ENCODE measurements at places on chromosomes 5 and 9.

- peak; percentile 18 for DNase-seq
These were observed 661 bp downstream of the NSMF start for GRCh38 chr9:137458194-137459151.

GRCh38 chr5:133850811-133851210, 117.6 kb downstream of the C5orf15 start:
- no peak for DNase-seq

GRCh38 chr5:149563466-149563865, 12.2 kb upstream of the CSNK1A1 start:
- DNase-seq: no peak

- DNase-seq: no peak
These were observed 424.0 kb downstream of the CDH18 start for GRCh38 chr5:19564036-19564435.

- no peak for DNase-seq
These were observed 463.6 kb upstream of the DAP start for GRCh38 chr5:11224436-11225187.

GRCh38 chr5:138745268-138745667, 8.0 kb upstream of the CTNNA1 start:
- no peak for DNase-seq

DNA sequence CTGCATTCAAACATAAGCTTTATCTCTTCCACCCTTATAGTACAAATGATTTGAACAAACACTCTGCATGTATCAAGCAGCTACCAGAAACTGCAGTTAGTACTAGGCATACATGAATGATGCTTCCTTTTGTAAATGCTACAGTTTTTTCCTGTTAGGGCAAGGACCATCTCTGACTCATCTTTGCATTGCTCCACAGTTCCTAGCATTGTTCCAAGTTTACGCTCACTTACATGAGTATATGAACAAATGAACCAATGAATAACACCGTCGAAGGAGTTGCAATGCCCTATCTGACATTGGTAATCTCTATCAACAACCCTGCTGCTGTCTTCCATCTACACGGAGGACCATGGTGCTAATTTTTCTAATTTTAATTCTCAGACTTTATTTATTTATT, 2.1 kb upstream of the ALDH7A1 start:
- DNase-seq: no peak

DNA sequence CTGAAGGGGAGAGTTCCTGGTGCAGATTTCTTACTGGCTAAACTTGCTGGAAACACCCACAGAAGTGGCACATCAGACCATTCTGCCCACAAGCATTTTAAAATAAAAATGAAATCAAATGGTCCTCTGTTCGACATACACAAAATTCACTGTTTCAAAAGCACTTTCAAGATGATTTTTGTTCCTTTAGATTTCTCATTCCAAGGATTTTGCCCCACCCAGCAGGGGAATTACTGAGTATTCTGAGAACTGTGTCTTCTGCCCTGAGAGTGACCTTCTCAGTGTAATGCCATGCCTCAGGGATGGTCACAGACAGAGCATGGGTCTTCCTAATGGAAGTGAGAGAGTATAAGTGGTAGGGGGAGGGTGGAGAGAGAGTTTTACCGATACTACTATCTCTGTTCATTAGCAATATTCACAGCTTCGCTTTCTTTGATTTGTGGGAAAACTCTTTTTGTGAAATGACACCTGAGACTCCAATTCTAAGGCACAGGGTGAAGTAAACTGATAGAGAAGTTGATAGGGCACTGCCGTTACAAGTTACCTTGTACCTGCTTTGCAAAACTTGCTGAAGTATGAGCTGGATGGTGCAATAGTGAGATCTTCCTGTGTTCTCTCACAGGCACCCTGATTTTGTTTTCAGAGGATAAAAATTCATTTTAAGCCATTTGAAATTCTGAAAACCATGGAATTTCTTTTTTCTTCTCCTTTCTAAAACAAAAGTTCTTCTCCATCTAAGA, 95.8 kb upstream of the CD180 start:
- DNase-seq: no peak

GRCh38 chr9:72480921-72481320, 40.5 kb upstream of the TMC1 start:
- no peak for DNase-seq

- DNase-seq: no peak
These were observed 41.2 kb downstream of the FYB1 start for GRCh38 chr5:39178171-39178570.

- no peak for DNase-seq
These were observed 205.6 kb upstream of the ADAMTSL1 start for GRCh38 chr9:18268381-18268780.

- no peak for DNase-seq
These were observed 2.8 kb upstream of the HMCN2 start for GRCh38 chr9:130262771-130263170.

DNA sequence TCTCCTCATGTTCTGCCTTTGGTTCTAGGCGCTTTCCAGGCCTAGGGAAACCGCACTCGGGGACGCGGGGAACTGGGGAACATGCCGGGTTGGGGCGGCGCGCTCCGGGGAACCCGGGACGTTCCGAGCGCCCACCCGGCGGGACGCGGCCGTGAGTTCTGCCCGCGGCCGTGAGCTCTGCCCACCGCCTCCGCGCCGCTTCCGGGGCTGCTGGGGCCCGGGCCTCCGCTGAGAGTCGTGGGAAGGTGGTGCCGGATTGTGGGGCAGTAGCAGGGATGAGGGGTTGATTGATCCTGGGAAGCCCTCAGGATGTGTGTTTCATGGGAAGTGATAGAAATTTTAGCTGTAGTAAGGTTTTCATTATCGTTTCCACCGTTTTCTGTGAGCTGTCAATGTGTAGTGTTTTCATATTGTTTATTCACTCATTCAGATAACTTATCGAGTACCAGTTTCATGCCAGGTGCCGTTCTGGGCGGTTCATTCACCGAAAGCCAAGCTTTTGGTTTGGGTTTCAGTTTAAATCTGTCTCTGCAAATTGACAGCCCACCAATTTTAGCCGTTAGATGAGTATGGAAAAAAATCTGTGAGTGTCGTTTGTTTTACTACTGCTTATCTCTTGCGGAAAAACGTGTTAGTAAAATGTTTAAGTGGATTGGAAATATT, 657 bp downstream of the MTRR start:
- DNase-seq: peak; percentile 31

DNA sequence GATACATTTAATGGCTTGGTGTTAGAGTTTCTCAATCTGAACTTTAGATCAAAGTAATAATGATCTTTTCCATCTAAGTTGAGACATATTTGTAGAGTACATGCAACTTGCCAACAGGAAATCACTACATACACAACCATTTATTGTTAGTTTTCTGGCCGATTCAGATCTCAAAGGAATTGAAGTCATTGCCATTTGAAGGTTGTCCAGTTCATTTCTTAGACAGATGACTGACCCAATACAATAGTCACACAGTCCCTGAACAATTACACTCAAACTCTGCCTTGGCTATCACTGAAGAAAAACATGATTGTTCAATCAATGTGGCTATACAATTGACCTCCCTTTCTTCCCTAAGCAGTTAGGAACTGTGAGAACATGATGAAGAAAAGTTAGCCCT, 753.2 kb upstream of the RIOK2 start:
- DNase-seq: no peak

- no peak for DNase-seq
These were observed 584.0 kb downstream of the CHSY3 start for GRCh38 chr5:130488252-130488651.

- DNase-seq: no peak
These were observed 18.6 kb upstream of the CFAP95 start for GRCh38 chr9:69801989-69802388.

DNA sequence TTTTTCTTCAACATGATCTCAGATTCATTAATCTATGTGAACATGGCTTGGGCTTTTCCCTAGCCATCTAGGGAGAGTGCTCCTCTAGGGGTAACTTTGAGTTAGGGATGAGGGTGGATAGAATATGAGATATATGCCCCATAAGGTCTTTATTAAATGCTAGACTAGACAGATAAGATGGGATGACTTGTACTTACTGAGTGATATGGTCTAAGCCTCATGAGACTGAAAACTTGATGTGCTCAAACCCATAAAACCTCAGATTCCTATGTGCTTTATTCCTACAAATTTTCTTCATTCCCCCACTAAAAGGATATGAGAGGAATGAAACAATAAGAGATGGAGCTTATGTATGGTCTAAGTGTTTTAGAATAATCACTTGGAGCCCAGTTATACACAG, 386.6 kb downstream of the YTHDC2 start:
- no peak for DNase-seq

GRCh38 chr5:142325725-142326479, 1.1 kb upstream of the SPRY4 start:
- DNase-seq: peak; percentile 70

- no peak for DNase-seq
These were observed 7.0 kb downstream of the DOLK start for GRCh38 chr9:128940271-128940921.

GRCh38 chr9:101158361-101158760, 129.8 kb downstream of the PLPPR1 start:
- no peak for DNase-seq

- DNase-seq: no peak
These were observed 627.9 kb upstream of the ST8SIA4 start for GRCh38 chr5:101531026-101531425.

- no peak for DNase-seq
These were observed 8.1 kb downstream of the ZNF622 start for GRCh38 chr5:16457451-16457850.

DNA sequence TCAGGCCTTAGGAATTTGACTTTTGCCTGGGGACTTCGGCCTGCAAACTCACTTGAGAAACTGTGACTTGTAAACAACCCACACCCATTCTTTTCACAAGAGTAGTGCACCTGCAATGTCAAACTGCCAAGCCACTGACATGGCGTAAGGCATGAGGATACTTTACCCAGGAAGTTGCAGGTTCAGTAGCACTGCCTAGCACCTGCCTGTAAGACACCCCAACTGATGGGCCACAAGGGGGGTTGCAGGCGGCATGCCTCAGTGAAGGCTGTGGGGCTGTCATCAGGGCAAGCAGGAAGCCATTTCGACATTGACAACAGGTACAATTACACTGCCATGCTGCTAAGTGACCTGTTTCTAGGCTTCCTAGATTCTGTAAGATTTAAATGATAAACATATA, 41.3 kb upstream of the RASGEF1C start:
- no peak for DNase-seq

GRCh38 chr9:15249042-15249818, 57.8 kb downstream of the TTC39B start:
- DNase-seq: no peak

- DNase-seq: no peak
These were observed at the start of gene PFN3 for GRCh38 chr5:177399997-177400868. PFN3 (minus strand) TSS chr5:177400661; CDS start chr5:177400576, 85 bp downstream.

DNA sequence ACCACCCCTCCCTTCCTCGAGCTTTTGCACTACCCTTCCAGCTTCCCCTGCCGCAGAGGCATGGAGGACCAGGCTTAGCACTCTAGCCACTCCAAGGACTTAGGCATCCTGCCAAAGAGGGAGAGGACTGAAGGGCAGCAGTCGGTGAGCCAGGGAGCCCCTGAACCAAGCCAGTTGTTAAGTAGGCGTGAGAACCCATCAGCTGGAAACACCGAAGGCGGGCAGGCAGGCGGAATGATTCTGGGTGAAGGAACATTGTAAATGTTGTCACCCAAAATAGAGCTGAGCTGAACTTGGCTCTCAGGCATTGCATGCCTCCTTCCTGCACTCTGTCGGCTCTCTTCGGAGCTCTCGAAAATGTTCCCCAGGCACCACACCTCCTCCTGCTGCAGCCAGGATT, 42.8 kb downstream of the NRG2 start:
- DNase-seq: peak; percentile 82

DNA sequence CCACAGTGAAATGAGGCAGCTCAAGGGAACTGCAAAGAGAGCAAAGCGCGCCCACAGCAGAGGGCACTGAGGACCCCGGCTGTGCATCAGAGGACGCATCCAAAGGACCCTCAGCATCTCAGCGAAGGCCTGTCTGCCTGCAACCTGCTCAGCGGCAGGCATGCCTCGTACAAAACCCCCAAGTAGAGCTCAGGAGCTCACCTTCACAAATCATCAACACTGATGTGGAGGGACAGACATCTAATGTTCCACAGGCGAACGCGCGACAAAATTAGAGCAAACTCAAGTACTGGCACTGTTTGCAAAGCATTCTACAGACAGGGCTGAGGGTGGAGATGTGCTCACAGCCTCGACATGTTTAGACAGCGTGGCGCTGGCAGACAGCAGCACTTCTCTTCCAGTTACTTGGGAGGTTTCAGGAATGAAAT, 81.0 kb downstream of the DCP2 start:
- DNase-seq: no peak

DNA sequence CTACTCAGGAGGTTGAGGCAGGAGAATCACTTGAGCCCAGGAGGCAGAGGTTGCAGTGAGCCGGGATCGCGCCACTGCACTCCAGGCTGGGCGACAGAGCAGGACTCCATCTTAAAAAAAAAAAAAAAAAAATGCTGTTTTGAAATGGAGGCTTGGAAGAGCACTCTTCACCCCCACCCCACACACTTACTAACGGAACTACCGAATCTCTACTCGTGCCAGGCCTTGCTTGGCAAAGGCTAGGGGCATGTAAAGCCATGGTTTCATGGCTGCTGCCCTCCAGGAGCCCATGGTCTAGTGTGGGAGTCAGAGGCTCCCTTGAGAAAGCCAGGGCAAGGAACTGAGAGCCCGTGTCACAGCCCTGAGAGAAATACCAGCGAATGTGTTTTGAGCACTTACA, 21.3 kb downstream of the PCDHGC5 start:
- DNase-seq: no peak

DNA sequence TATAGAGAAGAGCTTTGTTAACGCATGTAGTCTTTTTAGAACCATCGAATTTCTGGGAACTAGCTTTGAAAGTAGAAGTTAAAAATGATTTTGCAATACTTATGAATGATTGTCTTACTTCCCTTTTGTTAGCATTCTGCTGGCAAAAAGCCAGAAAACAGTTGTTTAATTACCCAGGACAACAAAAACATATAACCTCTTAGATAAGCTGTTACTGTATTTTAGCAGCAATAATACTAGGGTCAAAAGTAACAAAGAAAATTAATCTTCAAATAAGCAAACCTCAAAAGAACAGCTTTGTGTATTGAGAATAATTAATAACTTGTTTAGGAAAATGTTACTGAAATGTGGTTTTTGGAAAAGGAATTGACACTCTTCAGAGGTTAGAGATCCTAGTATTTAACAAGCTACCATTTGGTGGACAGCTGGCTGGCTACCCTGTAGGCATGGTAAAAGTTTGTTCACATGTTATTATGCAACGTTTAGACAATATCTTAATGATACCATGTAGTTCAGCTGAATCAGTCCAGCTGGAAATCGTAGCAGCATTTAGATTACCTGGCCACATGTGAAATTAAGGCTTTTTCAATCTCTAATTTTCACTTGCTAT, 3.8 kb downstream of the FGF10 start:
- no peak for DNase-seq

DNA sequence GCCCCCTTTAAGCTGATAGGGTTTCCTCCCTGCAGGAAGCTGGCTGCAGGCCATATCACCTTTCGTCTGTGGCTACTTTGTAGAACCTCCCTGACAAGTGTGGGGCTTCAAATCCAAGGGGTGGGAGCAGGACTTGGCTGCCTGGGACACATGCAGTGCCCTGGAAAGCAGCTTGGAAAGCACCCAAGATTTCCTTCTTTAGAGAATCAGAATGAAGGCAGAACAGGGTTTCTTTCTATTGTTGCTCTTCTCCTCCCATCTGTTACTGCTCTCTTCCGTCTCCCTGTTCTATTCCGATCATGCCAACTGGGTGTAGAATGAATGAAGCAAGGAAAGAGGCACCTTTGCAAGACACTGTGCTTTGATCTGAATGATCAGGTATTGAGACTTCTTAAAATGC, 282.2 kb downstream of the MED10 start:
- DNase-seq: no peak
